Left hindlimb (tissue), 1 donor: ENCODE measurements at places on chromosomes 6 and 20.
A peak's percentile ranks its signal among the peaks of the same experiment; 100 is the strongest.

- DNase-seq = no peak
Observed at GRCh38 chr6:4740032-4740431, 36.2 kb upstream of the CDYL start.

GRCh38 chr6:92700411-92700810, 718.9 kb downstream of the EPHA7 start:
- no peak for DNase-seq

DNA sequence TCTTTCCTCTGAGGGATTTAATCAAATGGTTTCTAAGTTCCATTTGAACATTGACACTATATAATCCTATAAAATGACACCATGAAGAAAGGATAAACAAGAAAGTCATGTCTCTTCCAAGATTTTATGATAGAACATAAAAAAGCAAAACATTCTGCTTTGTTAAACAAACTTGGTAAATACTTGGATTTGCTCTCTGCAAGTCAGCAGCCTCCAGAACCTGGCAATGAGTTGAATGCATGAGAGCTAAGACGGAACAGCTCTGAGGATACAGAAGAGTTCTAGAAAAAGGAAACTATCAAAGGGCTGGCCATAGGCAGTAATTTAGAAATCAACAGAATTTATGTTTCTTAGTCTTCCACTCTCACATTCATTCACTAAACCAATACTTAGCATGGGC, 656.0 kb upstream of the ID4 start:
- no peak for DNase-seq

GRCh38 chr20:8507231-8507630, 375.2 kb downstream of the PLCB1 start:
- no peak for DNase-seq

GRCh38 chr20:60055740-60056139, 97.5 kb downstream of the CDH26 start:
- no peak for DNase-seq

GRCh38 chr6:106473812-106474211, 113.3 kb downstream of the CRYBG1 start:
- DNase-seq = no peak

- no peak for DNase-seq
Observed at GRCh38 chr6:1422290-1422689, 32.9 kb downstream of the FOXF2 start.

GRCh38 chr6:37173493-37174195, 3.7 kb downstream of the PIM1 start:
- no peak for DNase-seq

- DNase-seq = no peak
Observed at GRCh38 chr6:69735027-69735426, 61.8 kb downstream of the LMBRD1 start.

DNA sequence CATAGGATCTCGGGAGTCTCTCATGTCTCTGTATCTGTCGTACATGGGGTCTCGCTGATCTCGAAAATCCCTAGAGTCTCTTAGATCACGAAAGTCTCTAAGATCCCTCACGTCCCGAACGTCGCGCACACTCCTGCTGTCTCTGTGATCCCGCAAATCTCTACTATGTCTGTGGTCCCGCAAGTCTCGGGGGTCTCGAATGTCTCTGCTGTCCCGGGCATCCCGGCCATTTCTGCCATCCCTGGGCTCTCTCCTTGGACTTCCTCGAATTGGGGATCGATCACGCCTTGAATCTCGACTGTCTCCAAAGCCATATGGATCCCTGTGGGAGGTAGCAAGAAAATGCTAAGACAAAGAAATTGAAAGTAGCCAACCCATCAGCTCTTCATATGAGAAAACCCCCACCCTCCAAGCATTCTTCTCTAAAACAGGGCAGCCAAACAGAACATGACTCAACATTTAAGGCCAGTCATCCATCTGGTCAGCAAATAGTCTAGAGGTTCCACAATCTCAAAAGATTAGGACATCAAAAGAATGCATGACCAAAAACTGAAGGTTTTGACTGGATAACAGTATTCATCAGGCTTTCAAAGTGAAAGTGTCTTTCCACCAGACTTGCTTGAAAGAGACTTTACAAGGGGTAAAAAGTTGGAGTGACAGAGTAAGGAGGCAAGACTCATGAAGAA, 19.4 kb downstream of the NCOA5 start:
- DNase-seq = no peak

DNA sequence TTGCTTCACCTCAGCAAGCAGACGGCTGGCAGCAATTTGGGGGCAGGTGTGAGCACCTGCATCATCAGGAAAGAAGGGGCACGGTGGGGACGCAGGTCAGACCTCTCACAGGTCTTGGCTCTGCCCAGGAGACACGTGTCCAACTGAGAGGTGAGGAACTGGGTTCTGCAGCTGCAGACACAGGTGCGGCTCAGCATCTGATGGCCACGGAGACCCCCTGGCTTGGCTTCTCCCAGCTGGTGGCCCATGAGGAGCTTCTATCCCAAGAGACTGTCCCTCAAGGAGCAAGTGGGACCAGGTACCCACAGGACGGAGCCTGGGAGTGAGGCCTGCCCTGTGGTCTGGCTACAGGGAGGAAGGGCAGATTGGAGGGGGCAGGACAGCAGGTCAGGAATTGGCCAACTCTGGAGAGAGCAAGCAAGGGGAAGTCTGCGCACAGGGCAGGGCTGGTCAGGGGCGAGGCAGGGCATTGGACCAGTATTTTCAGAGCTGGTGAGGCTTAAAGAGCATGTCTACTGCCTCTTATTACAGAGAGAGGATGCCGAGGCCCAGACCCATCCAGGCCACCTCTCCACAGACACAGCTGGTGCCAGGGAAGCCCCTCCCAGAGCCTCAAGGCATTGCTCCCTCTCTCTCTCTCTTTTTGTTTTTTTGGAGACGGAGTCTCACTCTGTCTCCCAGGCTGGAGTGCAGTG, 4.2 kb downstream of the STMN3 start:
- DNase-seq = no peak

GRCh38 chr6:55058682-55059081, 115.6 kb upstream of the HCRTR2 start:
- DNase-seq = no peak

DNA sequence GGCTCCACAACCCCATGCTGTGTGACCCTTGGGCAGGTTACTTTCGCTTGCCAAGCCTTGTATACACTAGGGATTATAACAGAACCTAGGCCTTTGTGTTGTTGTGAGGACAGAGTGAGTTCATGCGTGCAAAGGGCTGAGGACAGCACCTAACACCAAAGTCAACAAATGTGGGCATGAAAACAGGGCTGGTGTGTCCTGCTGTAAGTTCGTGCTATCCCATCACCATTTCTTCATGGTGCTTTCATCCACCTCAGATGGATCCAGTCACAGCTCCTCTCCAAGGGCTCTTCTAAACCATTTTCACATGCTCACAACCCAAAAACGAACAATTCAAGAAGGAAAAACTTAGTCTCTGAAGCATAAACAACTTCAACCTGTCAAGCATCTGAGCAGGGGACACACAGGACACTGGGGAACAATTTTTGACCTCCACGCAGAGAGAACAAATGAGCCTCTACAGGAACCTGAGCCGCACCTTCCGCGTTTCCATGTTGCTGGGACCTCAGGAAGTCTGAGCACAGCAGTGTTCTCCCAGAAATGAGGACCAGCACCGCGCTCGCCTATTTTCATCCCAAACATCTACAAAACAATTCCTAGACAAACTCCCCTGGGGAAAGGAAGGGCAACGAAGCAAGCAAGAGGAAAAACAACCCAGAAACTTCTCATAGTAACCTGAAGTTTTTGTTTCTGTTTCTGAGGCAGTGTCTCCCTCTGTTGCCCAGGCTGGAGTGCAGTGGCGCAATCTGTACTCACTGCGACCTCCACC, 3.1 kb downstream of the LRP11 start:
- no peak for DNase-seq

DNA sequence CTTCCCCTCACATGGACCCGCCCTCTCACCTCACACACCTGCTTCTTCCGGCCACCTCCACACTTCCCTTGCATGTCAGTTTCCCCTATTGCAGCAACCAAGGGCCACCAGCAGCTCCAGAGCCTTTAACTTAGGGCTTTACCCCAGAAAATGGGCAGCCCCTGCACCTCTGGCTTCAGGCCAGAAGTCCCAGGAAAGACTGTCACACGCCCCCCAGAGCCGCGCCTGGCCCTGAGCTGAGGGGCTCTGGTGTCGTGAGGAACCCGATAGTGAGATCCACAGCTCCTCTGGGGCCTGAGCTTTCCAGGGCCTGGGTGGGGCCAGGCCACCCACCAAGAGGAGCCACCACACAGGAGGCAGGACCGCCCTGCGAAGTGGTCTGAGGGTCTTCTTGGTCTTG, 182.4 kb downstream of the DLL1 start:
- peak; percentile 12 for DNase-seq

DNA sequence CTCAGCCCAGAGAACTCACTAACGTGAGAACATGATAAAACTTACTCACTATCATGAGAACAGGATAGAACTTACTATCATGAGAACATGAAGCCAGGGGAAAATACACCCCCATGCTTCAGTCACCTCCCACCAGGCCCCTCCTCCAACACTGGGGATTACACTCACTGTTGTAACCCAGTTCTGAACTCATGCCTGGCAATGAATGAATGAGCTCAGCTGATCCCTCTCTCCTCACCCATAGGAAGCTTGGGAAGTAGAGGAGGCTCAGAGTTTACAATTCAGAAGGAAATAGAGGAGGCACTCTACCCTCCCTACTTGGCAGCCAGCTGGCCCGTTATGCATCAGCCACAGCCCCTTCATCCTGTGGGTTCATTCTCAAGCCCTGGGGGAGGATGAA, 102.5 kb downstream of the EYA2 start:
- no peak for DNase-seq

GRCh38 chr6:31497531-31498476, at the start of gene MICB:
Gene MICB, plus strand, starts transcription at chr6:31498145. Its CDS starts 49 bp downstream, at chr6:31498194.
- peak; percentile 55 for DNase-seq

DNA sequence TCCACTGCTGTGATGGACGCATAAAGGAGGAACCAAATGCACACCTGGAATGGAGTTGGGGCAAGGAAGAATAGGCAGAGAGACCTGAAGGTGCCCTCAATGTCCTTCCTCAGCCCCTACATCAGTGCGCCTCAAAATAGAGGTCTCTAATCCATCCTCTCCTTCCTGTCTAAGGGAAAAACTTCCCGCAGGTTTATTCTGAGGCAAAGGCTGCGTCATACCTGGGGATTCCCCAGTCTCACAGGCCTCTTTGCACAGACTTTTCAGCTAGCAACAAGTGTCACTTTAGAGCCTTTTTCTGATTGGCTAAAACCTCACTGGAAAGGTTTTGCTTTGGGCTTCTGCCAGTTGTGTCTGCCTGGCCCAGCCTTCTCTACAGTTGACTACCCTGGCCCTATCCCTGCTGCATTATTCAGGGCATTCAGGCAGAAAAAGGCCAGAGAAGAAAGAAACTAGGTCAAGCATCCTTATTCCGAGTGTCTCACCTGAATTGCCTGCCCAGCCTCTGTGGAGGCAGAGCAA, 1.8 kb upstream of the HLA-DQB1 start:
- DNase-seq = no peak

DNA sequence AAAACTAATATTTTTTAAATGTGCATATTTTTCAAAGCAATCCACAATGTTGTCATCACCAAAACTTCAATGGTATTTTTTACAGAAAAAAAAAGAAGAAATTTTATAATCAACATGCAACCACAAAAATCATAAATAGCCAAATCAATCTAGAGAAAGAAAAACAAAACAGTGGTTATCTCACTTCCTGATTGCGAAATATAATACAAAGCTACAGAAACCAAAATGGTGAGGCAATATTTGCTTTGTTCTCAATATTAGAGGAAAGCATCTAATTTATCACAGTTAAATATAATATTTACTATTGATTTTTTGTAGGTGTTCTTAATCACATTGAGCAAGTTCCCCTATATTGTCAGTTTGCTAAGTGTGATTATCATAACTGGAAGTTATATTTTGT, 720.7 kb upstream of the ADGRB3 start:
- DNase-seq = no peak

DNA sequence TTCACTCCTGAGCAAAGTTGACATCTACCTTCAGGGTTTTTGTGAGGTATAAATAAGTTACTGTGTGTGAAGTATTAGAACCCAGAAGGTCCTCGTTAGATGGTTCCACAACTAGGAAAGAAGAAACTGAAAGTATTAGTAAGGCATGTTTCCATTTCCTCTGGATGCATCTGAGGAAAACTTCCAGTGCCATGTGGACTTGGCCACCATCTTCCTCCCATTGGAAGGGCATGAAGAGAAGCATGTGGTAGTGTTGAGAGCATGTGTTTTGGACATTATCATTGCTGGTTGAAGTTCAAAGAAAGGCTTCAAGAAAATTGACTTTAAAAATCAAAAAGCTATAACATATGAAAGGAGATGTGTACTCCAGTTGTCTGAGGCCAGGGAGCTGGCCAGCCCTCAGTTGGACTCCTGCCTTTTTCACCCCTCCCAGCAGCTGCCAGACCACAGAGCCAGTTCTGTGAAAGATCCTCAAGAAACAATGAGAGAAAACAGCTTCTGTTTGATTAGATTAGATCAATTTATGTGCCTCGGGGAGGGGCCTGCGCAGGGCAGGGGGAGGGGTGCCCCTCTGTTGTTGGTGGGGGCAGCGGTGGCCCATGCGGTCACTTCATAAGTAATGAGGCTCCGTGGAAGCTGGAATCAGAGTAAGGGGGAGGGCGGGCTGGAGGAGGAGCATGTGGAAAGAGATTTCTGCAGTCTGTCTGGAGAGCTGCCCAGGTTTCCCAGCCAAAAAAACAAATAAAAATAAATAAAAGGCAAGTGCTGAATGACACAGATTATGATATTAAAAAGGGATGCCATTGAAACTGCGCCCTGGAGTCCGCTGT, 154.0 kb downstream of the JARID2 start:
- DNase-seq = peak; percentile 86

GRCh38 chr20:50395251-50395729, 114.9 kb upstream of the PTPN1 start:
- no peak for DNase-seq

- DNase-seq = no peak
Observed at GRCh38 chr6:26184367-26184891, 97.2 kb downstream of the HFE start.

DNA sequence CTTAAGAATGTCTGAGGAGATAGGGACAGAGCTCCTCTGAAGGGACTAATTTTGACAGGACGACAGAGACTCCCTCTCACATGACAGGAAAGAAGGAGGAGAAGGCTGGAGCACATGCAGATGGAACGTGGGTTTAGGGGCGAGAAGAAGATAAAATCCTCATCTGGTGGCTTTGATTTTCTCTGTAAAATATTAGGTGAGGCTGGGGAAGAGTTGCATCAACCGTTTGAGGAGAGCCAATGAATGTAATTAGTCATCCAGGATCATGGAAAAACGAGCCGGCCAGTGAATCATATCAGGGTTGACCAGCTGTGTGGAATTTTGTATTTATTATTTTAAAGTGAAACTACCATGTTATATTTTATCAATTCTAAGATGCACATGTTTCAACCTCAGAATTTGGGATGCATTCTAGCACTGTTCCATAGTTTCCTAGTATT, 46.9 kb upstream of the ADGRF4 start:
- DNase-seq = no peak

GRCh38 chr6:148200781-148201180, 141.9 kb upstream of the SASH1 start:
- no peak for DNase-seq

DNA sequence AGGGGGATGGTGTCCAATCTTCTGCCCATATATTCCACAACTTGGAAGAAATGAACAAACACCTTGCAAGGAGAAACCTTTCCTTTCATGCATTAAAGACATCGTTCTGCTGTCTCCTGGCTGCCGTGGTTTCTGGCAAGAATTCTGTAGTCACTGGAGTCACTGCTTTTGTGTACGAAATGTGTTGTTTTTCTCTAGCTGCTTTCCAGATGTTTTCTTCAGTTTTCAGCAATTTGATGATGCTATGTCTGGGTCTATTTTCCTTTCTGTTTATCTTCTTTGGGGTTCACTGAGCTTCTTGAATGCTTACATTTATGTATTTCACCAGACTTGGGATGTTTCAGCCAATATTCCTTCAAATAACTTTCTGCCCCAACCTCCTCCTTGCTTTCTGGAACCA, 40.6 kb upstream of the SLCO4A1 start:
- DNase-seq = no peak
